Amniotic stem cell (primary cell): ENCODE measurements at places on chromosomes 6 and 20.

- DNase-seq, result no peak
These were observed 4.5 kb downstream of the BCAS4 start for GRCh38 chr20:50799176-50799889.

DNA sequence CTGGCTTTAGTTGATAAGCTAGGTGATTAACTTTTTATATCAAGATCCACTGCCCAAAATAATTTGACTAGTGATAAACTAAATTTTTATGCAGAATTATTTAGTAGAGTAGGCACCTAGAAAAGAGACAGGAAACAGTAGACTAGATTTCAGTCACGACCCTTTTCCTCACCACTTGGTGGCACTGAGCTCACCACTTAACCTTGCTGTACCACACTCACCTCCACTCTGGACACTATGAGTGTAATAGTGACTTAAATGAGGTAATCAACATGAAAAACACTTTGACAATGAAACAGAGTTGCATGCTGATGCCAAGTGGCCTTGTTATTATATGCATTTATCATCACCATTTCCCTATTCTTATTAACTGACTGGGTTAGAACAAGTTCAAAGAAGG, 730.4 kb downstream of the KIF16B start:
- DNase-seq, result no peak

GRCh38 chr6:81075974-81076373, 676.5 kb downstream of the TENT5A start:
- no peak for DNase-seq

GRCh38 chr20:44576297-44576696, 6.1 kb upstream of the PKIG start:
- DNase-seq, result no peak

- DNase-seq, result no peak
These were observed 56.7 kb upstream of the TNFRSF21 start for GRCh38 chr6:47366335-47366890.

- DNase-seq, result no peak
These were observed 5.1 kb downstream of the HLA-DMA start for GRCh38 chr6:32947552-32948465.
